ENCODE measurements at places on chromosomes 4 and X.

DNA sequence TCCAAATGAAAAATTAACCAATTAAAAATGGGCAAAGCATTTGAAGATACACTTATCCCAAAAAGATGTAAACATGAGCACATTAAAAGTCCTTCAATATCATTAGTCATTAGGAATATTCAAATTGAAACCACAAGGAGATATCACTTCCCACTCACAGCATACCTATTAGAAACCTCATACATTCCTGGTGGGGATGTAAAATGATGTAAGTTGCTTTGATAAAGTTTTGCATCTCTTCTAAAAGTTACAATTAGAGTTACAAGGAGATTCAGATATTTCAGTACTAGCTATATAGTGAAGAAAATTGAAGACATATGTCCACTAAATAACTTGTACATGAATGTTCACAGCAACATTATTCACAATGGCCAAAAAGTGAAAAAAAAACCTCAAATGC is 1109.3 kb upstream of the LCORL start:
- no peak for DNase-seq

DNA sequence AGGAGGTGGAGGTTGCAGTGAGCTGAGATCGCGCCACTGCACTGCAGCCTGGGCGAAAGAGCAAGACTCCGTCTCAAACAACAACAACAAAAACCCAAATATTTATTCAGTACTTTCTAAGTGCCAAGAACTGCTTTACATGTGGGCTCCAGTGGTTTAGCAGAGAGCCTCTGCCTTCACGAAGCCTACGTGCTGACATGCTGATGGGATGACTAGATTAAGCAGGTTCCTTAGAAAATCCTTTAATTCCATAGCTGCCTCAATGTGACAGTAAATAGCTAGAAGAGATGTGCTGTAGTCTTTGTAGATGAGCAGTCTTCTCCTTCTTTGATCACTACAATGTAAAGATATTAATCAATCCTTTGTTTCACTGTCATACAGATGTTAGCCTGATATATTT is 49.6 kb downstream of the TAPT1 start:
- DNase-seq: no peak

GRCh38 chr4:11631416-11631815 is 202.7 kb upstream of the HS3ST1 start:
- no peak for DNase-seq

- DNase-seq: no peak
Measured at GRCh38 chrX:40521868-40522450, 58.8 kb upstream of the ATP6AP2 start.

DNA sequence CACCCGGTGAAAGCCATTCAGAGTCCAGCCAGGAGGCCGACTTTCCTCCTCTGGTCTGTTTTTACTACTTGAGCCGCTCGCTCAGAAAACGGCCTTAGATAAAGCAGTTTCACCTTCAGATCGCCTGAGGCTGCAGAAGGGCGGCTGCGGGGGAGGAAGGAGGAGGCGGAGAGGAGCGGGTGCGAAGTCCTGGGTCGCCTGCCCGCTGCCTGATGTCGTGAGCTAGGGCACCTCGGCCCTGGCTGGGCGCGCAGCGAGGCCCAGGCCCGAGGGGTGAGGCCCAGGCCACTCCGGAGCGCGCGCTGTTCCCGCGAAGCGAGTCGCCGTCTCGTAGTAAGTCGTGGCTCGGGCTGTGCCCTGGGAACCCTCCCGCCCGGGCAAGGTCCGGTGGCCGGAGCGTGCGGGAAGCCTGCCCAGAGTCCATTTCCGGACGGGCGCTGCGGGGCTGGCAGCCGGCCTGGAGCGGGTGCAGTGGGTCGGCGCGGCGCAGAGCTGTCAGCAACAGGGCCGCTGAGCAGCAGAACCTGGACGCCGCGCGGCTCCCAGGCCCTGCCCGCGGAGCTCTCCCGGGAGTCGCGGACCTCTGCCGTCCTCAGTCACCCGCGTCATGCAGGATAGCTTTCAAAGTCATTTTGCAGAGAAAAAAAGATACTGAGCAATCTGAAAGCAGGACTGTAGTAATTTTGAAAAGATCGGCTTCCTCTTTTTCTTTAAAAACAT is 18.6 kb downstream of the TRIM2 start:
- DNase-seq: peak; percentile 8

DNA sequence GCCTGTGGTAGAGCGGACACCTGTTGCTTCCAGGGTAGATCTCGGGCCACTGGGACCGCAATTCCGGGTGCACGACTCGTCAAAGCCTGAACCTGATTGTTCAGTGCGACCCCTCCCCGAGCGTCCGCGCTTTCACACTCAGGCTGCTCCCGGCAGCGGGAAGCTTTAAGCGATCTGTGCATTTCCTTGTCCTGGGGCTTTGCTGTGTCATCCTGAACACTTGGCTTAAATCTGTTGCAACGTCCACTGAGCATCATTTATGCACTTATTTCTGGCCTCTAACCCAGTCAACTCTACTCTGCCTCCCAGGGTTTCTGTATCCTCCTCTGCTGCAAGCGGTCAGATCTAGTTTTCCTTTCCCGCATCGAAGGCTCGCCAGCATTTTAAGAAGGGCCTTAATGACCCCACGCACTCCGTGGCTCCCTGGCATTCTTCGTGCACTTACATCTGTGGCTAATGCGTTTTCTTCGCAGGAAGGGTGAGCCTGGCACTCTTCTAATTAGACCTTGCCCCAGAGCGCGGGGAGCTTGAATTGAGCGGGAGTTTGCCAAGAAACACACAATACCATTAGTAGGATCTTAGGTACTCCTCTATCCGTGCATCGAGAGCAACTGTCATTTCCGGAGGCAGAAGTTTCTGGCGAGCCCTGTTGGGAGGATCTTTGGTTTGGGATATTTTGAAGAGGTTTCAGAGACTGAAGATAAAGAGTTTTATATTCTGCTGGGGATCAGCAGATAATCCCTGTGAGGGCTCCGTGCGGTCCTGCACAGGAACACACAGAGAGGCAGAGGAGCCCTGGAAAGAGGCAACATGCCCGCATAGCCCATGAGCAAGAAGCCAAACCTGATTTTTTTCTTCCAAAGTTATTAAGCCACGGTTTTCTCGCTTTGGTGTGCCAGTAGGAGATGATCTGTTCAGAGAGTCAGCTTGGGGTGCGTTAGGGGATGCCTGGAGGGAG is 654 bp upstream of the DDIT4L start:
- DNase-seq: no peak

DNA sequence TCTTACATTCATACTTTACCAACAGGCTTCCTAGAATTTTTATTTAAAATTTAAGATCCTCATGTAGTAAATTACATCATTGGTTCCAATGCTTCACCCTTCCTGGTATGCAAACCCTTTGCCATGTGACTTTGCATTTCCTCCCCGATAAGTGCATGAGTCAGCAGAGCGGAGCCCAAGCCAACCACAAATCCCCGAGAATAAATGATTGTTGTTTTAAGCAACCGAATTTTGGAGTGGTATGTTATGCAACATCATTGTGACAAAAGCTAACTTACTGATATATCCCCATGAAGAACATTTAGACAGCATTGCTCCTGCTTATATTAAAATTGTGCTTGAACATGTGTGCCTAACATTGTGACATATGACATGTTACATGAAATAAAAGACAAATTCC is 199.4 kb upstream of the DDX53 start:
- no peak for DNase-seq

GRCh38 chrX:19789376-19789775 is 98.0 kb downstream of the SH3KBP1 start:
- DNase-seq: no peak

GRCh38 chrX:12721042-12721441 is 70.2 kb upstream of the PRPS2 start:
- no peak for DNase-seq

- peak; percentile 30 for DNase-seq
Measured at GRCh38 chrX:107628662-107629539, 591 bp downstream of the PRPS1 start.

GRCh38 chr4:27594922-27595321 is 734.3 kb downstream of the STIM2 start:
- DNase-seq: no peak

DNA sequence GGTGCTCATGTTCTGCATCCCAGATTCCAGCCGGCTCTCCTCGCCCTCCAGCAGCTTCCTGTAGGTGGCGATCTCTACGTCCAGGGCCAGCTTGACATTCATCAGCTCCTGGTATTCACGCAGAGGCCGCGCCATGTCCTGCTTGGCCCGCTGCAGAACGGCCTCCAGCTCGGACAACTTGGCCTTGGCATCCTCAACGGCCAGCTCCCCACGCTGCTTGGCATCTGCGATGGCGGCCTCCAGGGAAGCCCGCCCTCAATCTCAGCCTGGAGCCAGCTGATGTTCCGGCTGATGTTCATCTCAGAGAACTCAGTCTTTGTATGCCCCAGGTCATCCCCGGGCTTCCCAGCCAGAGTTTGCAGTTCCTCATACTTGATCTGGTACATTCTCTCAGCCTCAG is 431.8 kb upstream of the DIPK2B start:
- DNase-seq: no peak

DNA sequence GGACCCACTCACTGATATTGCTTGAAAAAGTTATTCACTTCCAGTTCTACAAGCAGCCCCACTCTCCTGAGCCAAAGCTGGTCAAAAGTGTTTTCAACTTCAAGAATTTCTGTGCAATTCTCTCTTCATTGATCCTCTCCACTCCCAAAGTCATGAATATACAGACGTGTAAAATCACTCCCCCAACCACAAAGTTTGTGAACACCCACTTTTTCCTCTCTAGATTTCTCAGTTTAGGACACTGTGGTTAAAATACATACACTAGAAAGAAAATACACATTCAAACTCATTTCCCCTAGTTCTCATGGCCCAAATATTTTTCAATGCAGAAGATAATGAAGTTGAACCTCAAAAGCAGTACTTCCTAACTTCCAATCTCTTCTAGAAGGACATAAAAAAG is 116.3 kb downstream of the MSN start:
- DNase-seq: no peak

DNA sequence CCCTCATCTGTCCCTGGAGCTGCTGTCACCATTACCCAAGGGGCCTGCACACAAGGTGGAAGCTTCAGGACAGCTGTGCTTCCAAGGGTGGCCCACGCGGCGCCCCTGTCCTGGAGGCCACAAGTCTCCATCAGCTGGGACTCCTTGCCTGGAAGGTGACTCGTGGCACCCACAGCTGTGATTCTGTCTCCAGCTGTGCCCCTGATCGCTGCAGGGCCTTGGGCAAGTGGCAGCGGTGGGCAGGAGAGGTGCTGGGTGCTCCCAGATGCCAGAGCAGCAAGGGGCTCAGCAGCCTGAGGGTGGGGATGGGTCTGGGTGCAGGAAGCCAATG is 9.0 kb upstream of the DUSP9 start:
- DNase-seq: no peak

- no peak for DNase-seq
Measured at GRCh38 chrX:56564921-56565840, 1.8 kb downstream of the UBQLN2 start.

Data from activated T-cell treated with anti-CD3 and anti-CD28 coated beads for 1 hour (primary cell).